WTC11 (cell line): ENCODE measurements at places on chromosomes 4 and X. TPM values are rescaled to one million over a fixed set of nuclear protein-coding genes. Genes with fewer than 3 reads are reported as not detected.

DNA sequence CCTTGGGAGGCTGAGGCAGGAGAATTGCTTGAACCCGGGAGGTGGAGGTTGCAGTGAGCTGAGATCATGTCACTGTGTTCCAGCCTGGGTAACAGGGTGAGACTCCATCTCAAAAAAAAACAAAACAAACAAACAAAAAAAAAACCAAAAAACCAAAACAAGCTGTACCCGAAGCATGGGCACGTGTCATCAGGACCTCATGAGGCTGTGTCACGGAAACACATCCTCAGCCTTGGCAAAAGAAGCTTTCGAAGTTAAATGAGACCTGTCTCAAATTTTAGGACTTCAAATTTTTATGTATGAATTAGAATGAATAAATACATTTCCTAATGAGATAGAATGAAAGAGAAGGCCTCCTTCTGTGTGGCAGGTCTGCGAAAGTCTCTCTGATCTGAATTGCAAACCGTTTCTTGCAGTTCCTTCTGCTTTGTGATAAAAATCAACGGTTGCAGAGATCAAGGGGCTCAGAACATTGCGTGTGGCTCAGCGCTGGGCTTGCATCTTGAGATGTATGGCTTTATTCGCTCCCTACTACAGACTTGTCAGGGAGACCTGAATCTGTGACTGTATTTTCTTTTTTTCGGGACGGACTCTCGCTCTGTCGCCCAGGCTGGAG, 19.5 kb upstream of the CRLF2 start:
- DNase-seq = no peak

GRCh38 chrX:119237562-119237942, 1.5 kb downstream of the PGRMC1 start:
- no peak for DNase-seq

GRCh38 chrX:72247206-72247942, 8.5 kb upstream of the ERCC6L start:
- no peak for DNase-seq

DNA sequence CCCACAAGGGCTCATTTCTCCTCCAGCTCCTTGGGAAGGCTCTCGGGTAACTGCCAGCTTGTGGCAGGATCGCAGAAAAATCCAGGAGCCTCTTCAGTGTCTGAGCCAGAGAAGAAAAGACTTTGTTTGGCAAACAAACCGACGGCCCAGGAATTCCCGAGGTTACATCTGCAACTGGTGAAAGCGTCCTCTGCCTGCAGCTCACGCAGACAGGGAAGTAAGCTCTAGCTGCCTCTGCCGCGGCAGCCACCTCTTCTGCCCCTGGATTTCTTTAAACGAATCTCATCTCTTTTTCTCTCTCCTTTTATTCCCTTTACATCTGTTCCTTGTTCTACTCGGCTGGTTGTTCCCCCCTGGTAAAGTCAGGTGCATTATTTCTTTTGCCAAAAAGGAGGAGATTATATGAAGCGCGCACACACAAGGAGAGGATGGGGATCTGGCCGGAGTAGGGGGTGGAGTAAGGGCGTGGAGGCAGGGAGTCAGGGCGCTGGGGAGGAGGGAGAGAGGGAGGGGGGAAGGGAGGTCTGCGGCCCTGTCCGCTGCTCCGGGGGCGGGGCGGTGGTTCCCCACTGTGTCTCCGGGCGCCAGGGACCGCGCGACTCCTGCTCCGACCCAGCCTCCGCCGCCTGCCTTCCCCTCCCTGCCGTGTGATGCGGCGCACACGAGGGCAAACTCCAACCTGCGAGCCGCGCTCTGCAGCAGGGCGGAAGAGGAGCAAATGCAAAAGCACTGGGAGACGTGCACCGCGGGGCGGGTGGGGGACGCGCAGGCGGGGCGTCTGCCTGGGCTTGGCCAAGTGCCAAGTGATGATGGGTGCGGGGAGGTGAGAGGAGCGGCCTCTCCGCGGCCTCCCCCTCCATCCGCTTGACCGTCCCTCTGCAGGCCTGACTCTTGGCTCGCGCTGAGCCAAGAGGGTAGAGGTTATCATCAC, at the start of gene DCHS2:
Gene DCHS2, minus strand, starts transcription at position 459 of the 931 bp plus-strand sequence. Its CDS starts 444 bp downstream, at position 15.
- DNase-seq = peak; percentile 69

DNA sequence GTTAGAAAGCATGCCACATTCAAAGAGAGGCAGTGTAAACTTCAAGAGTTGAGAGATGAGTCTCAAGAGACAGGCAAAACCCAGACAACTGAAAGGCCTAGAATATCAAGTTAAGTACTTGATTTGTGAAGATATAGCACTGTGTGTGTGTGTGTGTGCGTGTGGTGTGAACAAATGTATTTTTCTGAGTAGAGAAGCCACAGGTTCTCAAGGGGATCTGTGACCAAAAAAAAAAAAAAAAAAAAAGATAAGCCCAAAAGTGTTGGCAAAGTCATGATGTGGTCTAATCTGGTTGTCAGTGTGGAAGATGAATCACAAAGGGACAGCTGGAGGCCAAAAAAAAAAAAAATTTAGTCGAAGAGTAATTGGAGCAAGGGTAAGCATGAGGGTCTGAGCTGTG, 3.9 kb downstream of the RIPPLY1 start:
- DNase-seq = no peak

GRCh38 chr4:36610628-36611027, 329.2 kb downstream of the DTHD1 start:
- DNase-seq = no peak

DNA sequence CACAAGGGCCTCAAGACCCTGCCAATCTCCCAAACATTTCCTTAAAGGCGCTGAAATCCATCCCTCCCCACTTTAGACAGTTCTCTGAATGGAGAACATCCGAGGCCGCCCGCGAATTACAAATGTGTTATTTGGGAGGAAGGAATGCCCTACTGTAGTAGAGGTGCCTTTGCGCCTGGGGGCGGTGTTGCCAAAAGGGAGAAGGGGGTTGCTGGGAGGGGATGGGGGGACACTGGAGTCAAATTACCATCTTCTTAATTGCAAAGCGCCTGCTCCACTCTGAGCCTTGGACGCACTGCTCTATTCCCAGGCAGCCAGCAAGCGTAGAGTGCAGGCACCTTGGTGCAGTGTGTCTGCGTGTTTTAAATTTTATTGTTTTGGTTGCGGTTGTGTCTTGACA, 2.7 kb downstream of the TMEM255A start:
- peak; percentile 76 for DNase-seq

DNA sequence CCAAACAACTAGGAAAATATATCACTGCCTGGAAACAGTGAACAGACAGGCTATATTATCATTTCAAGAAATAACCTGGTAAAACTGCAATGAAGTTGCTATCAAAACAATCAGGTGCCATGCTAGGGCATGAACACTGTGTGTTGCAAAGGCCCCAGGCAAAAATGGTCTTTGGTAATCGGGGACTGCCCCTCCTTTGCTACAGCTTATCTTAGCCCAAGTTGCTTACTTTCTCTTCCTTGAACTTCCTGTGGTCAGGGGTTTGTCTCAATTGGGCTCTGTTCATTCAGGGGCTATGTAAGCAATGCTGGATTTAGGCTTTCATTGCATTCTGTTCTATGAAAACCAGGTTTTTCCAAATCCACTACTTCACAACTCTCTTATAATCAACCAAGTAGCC, 30.4 kb downstream of the SCML1 start:
- no peak for DNase-seq

DNA sequence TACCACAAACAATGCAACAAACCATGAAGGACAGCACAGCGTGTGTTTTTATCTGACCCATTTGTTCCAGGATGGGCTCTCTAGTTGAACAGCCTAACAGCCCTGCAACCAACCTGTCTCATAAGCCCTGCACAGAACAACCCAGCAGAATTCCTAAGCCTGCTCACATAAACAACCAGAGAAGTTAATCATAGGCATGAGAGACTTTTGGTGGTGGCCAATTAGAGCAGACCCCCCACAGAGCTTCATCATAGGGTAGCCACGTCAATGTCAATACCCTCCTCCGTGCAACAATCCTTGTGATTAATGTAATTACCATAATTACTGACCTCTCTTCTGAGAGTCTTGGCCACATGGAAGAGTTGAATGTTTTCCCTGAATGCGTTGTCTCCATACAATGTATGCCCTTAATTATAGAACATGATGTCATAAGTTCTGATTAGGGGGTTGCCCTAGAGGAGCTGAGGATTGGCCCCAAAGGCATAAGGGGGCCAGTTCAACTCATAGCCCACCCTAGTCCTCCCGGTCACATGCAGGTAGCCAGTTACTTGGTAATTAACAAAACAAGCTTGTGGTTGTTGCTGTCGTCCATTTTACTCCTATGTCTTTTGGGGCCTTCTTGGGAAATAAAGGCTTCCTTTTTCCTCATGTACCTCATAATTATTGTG, 92.7 kb downstream of the SYNPO2 start:
- no peak for DNase-seq

GPR173 gene
- 7.3 to 11.0 TPM (median 9.3 TPM) in 3 replicates for total RNA-seq

GRCh38 chrX:119729408-119730201, 28.8 kb upstream of the SOWAHD start:
- DNase-seq = peak; percentile 59

SSX2 gene
- total RNA-seq = 0.33 TPM in 1 of 3 replicates, not detected in the others

FAM120C gene
- 10.6 to 12.4 TPM (median 12.3 TPM) in 3 replicates for total RNA-seq

TEX13C gene
- total RNA-seq = 0.18 to 0.26 TPM (median 0.25 TPM) in 3 replicates

- DNase-seq = no peak
Observed at GRCh38 chr4:145716200-145716599, 36.3 kb downstream of the C4orf51 start.

POF1B gene
- 0.09 to 0.23 TPM in 2 of 3 replicates, not detected in the other for total RNA-seq

DNA sequence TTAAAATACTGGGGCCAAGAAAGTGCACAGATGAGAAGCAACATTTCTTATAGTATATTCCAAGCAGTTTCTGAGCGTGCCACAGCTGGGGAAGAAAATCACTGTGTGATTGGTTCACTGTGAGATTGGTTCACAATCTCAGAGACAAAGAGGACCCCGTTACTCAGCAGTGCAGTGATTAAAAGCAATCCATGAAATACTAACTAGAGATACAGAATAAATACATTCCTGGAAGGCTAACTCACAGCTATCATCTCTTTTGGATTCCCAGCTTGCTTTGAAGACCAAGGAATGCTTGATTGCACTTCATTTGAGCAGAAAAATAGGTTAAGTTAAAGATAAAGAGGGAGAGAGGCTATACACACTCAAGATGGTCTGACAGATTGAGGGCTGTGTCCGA, 132.1 kb upstream of the RAPGEF2 start:
- no peak for DNase-seq

- no peak for DNase-seq
Observed at GRCh38 chrX:144790148-144790547, 457.2 kb upstream of the SPANXN1 start.

DNA sequence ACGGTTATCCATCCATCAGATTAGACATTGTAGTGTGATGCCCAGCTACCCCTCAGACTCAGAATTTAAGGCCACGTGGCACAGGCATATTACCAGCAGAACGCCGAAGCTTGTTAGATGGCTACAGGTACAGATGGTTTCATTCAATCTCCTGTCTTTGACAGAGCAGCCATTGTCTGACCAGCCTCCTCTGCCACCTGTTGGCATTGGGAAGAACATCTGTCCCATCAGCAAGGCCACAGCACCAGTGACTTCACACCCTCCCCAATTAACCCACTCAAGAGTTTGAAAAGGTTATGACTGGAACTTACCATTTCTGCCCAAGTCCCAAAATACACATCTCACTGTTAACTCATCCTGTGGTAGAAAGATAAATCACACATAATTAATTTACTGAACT, 22.0 kb upstream of the PHKA2 start:
- no peak for DNase-seq

DNA sequence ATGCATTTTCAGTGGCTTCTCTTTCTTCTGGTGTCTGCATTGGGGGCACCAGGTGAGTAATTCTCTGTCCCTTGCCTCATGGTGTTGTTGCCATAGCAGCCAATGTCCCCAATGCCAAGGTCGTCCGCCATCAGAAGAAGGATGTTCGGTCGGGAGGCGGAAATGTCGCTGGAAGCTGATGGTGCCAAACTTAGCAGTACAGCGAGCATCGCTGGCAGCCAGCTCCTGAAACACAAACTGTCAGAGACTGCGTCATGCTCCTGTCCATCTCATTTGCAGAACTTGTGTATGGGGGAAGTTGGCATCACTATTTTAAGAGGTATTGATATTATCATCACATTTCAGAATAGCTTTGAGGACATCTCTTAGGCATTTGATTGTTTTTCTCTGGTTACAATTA, 29.1 kb upstream of the ARSD start:
- no peak for DNase-seq

- no peak for DNase-seq
Observed at GRCh38 chrX:16284842-16285241, 117.6 kb downstream of the MAGEB17 start.

BEND2 gene
- total RNA-seq = not detected in 3 replicates

- DNase-seq = no peak
Observed at GRCh38 chrX:49958727-49959485, 36.5 kb downstream of the CLCN5 start.

- no peak for DNase-seq
Observed at GRCh38 chr4:134544303-134544770, 342.7 kb upstream of the PABPC4L start.

HEPH gene
- total RNA-seq = 31.7 to 51.0 TPM (median 49.8 TPM) in 3 replicates

NUDT11 gene
- 24.3 to 27.8 TPM (median 25.1 TPM) in 3 replicates for total RNA-seq

- no peak for DNase-seq
Observed at GRCh38 chr4:109029987-109030386, 267.1 kb upstream of the ETNPPL start.

DNA sequence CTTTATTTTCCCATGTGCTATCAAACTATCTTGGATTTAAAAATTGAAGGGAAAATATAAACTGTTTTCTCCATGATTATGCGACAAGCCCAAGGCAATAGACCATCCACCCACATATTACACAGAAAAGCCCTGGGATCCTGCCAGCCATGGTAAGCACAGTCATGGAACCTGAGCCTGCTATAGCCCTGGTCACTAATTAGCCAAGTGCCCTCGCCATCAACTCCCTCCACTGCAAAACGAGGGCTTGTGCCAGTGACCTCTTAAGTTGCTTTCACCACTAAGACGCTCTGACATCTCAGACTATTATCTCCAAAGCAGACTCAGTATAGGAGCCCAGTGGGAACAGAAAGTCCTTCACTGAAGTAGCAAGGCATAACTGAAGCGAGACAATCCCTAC, 69.2 kb downstream of the NLGN4X start:
- DNase-seq = no peak

GRCh38 chrX:135347381-135348016, 38.2 kb downstream of the ETDC start:
- DNase-seq = no peak

DNA sequence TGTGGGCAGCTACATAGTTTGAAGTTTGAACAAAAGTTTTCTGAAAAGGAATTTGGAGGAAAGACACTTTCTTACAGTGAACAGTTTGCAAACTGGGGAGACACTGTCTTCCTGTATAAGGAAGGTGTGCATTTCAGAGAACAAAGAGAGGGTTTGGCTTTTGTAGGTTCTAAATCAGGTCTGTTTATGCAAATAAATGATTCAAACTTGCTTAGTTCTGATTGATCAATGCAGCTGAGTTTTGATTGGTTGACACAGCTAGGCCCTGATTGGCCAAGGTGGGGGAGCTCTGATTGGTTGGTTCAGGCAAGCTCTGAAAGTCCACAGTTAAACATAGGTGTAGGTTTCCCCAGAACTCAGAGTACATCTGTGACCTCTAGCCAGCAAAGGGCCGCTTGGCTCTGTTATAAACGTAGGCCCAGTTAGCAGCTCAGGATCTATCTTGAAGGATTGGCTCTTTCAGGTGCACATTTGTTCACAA, 63.0 kb upstream of the ENPP6 start:
- no peak for DNase-seq

- no peak for DNase-seq
Observed at GRCh38 chrX:104995546-104995945, 224.9 kb downstream of the TEX13A start.

- no peak for DNase-seq
Observed at GRCh38 chrX:13574600-13574999, 5.2 kb downstream of the EGFL6 start.
